ENCODE measurements at places on chromosomes 4 and X.
A peak's percentile ranks its signal among the peaks of the same experiment; 100 is the strongest.

- DNase-seq = peak; percentile 69
Observed at GRCh38 chrX:42678133-42678532, 99.8 kb downstream of the PPP1R2C start.

DNA sequence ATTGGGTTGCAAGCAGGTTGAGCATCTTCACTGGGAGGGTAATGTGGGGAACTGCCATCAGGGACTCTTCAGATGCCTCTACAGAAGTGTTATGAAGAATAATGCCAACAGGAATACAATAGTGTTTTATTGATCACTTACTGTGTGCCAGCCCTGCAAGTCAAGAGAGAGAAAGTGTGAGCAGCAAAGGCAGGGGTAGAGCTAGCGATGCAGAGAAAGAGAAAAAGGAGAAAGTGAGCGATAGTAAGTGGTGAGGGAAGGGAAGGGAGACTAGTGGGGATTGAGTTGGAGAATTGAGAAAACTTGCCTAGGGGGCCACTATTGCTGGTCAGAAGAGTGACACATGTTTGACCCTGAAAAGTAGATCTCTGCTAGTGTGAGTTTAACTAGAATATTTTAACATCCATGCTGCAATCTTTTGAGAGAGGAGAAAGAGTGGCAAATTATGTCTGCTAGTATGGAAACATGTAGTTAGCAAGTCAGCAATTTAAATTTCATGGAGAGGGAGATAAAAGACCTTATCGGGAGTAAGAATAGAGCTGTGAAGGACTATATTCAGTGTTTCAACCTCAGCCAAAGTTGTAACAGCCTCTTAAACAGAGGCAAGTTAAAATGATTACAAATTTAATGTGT is 12.2 kb downstream of the AFF1 start:
- DNase-seq = no peak

DNA sequence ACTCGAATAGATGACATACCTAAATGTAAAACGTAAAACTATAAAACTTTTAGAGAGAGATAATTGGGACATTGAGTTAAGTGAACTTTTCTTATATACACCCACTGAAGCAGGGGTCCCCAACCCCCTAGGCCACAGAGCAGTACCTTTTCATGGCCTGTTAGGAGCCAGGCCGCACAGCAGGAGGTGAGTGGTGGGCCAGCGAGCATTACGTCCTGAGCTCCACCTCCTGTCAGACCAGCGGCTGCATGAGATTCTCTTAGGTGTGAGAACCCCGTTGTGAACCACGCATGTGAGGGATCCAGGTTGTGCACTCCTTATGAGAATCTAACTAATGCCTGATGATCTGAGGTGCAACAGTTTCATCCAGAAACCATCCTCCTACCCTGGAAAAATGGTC is 114.8 kb downstream of the HMX1 start:
- no peak for DNase-seq

DNA sequence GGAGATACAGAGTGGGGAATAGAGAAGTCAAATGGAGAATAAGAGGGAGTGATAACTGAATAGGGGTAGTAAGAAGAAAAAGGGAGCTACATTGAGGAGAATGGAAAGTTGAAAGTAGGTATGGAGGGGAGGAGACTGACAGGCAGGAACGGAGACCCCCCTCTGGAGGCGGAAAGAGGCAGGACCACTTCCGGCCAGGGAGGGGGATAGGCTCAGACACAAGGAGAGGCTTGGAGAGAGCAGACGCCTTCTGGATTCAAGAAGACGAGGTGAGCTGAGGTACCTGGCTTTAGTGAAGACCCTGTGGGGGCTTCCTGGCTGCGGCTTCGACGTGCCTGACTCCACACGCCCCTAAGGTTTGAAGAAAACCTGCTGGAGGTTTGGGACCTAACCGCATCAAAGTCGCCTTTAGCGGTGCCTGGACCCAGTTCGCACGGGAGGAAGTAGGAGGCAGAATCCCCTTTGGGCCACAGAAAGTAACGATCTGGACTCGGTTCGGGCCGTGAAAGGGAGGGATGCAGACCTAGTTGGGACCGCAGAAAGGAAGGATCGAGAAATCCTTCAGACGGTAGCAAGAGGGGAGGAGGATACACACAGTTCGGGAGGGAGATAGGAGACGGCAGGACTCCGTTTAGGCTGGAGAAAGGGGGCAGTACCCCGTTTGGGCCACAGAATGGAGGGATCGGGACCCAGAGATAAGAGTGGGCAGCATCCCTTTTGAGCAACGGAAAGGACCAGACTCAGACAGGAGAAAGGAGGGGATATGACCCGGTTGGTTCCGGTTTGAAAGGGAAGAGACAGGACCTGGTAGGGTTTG is at the start of gene TRO:
Gene TRO, plus strand, starts transcription at position 215 of the 817 bp plus-strand sequence. CDS start 1,423 bp downstream, outside the sequence.
- no peak for DNase-seq

DNA sequence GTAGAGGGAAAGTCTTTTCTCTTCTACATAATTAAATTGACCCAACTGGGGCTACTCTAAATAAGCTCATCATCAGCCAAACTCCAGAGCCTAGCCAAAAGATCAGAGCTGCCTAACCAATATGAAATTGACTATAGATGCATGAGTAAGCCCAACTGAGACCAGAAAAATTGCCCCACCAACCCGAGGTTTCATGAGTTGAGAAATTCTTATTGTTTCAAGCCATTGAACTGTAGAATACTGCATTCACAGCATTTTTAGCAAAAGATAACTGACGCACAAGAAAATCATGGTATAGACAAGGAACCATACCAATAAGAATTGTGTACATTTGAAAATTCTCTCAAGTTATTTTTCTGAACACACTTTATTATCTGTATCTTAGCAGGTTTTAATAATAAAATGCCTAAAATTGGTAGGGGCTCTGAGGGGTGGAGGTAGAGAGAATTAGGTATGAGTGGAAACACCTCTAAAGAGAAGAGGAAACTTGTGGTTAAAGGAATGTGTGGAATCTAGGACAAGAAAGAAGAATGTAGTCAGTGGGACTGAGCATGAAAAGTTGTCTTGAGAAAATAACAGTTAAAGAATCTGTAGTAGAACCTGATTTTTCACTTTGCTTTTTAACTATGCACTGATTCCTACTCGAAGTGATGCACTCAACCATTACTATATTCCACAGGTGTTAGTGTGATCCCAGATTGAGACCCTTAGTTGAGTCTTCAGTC is 200.9 kb upstream of the PPP1R2C start:
- no peak for DNase-seq

GRCh38 chr4:76581077-76581962 is 146.3 kb downstream of the SHROOM3 start:
- no peak for DNase-seq

DNA sequence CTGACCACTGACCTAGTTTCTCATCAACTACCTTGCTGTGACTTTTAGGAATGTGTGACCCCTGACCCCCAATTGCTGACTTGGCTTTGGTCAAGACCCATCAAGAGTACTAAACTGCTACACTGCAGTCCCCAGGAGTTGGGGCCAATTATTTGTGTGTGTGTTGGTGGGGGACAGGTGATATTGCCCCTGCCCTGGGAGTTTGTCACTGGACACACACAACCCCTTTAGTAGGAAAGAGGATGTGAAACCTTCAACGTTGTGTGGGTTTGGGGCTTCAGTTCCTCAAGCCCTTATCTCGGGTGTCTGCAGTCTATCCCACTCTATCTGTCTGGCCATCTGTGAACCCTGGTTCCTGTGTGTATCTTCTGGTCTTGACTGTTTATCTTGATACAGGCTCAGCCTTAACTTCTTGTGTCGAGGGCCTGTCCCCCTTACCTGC is 6.5 kb downstream of the SASH3 start:
- no peak for DNase-seq

DNA sequence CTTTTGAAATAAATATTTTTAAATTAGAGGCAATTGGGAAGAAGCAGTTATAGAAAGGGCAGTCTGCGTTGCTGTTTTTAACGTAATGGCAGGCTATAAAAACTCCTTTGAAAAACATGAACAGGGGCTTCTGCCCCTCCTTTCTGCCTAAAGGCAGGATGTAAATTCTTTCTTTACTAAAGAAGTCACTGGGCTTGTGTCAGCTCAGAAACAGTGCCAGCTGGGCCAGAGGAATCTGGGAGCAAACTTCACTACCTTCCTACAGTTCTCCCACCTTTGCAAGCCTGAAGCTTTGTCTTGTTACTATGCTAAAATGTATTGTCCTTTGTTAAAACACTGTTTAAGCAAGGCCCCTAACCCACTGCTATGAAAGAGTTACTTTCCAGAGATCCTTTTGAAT is 1664.8 kb downstream of the RPA4 start:
- DNase-seq = no peak

DNA sequence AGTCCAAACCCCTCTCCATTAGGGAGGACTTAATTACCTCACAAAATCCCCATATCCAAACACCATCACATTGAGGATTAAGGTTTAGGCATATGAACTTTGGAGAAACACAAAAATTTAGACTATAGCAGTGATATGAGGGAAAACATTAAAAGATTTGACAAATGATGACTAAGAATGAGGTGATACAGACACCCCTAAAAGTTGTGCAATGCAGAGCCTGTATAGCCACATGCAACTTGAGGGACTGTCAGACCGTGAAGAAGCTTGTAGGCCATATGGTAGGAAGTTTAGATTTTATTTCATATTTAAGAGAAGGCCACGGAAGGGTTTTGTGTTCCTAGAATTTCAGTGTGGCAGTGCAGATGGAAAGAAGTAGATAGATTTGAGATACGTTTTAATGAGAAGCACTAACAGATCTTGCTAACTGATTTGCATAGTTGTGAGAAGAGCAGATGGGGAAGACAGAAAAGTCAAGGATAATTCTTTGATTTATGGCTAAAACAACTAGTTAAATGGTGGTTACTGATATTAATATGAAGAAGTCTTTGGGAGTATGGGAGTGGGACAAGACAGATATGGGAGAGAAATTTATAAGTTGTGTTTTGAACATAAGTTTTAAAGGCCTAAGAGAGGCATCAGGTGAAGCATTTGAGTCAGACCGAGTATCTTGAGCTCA is 5.5 kb upstream of the FIP1L1 start:
- DNase-seq = no peak

DNA sequence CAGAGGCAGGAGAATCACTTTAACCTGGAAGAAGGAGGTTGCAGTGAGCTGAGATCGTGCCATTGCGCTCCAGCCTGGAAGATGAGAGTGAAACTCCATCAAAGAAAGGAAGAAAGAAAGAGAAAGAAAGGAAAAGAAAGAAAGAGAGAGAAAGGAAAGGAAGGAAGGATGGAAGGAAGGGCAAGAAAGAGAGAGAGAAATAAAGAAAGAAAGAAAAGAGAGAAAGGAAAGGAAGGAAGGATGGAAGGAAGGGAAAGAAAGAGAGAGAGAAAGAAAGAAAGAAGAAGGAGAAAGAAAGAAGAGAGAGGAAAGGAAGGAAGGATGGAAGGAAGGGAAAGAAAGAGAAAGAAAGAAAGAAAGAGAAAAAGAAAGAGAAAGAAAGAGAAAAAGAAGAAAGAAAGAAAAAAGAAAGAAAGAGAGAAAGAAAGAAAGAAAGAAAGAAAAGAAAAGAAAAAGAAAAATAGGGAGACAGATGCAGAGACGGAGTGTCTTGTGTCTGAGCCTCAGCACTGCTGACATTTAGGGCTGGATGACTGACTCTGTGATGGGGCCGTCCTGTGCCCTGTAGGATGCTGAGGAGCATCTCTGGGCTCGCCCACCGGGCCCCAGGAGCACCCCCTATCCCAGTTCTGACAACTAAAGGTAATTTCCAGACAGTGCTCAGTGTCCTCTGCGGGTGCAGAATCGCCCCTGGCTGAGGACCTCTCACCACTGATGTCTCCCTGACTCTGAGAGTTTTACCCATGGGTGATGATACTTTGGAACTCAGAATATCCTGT is 61.7 kb downstream of the CRLF2 start:
- DNase-seq = no peak

GRCh38 chrX:69369999-69370398 is 134.1 kb upstream of the NALF2 start:
- DNase-seq = no peak

GRCh38 chr4:139624441-139625092 is 41.1 kb upstream of the MGST2 start:
- DNase-seq = no peak

DNA sequence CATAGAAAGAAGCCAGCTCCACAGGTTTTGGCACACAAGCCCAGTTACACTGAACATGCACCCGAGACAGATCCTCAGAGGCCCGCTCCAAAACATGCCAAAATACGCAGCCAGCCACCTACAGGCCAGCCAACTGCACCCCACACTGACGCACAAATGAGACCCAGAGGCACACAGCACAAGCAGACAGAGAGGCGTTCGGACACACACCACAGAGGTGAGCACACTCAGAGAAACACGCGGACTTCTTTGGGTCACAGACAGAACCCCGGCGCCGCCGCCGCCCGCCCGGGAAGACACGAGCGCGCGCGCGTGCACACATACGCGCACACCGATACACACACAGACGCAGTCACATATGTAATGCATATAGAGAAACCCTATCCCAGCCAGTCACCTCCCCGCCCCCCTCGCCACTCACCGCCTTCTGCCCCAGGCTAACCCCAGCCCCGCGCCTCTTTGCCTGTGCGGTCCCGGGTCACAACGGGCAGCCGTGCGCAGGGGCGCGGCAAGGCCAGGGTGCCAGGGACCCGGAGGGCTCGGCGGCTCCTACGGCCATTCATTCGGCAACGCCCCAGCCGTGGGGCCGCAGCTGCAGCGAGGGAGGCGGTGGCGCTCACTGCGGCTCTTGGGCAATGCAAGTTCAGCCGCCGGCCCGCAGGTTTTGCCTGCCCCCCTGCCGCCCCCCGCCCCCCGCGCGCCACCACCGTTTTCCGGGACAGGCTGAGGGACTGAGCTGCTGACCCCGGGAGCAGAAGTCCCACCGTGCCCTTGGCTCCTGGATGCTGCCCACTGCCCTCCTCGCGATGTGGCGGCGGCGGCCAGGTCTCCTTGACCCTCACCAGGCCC is 553 bp downstream of the SEPTIN6 start:
- DNase-seq = no peak

GRCh38 chr4:112901962-112902411 is 147.5 kb upstream of the ANK2 start:
- no peak for DNase-seq

- no peak for DNase-seq
Observed at GRCh38 chr4:3077796-3078195, 3.3 kb downstream of the HTT start.

GRCh38 chr4:128649161-128649560 is 160.3 kb upstream of the JADE1 start:
- no peak for DNase-seq

- no peak for DNase-seq
Observed at GRCh38 chrX:120145295-120145925, 13.0 kb upstream of the RHOXF2 start.

DNA sequence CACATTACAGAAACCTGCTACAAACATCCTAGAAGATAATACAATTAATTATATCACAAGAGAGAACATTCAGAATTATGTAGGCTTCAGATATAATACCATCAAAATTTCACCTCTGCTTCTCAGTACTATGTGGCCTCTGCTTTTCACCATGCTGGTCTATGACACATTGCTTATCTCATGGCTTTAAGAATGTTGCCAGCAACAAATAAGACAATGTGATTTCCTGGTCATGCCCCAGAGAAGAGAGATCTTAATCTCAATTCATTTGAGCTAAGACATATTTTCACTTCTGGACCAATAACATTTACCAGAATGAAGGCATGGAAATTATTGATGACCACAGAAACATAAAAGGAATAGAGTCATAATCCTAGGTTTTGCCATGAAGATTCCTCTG is 1233.4 kb upstream of the ADGRL3 start:
- DNase-seq = no peak
